GF-D8 (cell line): ENCODE measurements at places on chromosomes 2 and 18.

DNA sequence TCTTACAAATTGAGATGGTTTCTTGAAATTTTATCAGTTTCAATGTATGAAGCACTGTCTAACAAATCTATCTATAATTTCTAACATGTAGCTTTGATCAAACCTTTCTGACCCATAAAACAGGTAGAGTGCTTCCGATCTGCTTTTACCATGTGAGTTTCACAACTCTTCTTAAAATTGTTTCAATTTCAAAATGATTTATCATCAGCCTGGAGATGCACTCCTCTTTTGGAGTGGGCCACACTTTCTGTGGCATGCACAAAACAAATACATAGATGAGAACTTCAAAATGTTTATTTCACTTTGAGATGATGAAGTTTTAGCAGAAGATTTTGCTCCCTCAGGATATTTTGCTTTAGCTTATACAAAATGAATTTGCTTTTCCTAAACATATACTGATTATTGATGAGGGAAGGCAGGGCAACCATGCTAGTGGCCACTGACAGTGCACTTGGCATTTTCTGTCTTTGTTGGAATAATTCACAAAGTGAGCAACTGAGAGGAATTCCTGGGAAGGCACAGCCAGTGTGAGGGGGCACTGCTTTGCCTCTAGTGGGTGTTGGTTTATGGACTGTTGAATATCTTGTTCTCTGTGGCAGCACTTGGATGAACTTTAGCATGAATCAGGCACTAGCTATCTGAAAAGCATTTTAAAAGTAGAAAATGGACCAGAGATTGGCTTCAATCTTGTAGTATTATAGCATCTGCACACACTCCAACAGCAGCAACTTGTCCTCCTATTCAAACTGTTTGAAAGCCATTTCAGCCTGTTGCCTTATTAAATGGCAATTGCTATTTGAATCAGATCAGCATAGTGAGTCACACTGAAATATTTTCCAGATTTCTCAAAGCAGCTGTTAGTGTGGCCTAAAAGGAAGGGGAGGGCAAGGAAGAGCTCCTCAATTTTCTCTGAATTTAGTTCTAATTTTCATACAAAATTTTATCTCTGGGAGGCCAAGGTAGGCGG is 193.2 kb downstream of the CCDC85A start:
- DNase-seq = no peak

DNA sequence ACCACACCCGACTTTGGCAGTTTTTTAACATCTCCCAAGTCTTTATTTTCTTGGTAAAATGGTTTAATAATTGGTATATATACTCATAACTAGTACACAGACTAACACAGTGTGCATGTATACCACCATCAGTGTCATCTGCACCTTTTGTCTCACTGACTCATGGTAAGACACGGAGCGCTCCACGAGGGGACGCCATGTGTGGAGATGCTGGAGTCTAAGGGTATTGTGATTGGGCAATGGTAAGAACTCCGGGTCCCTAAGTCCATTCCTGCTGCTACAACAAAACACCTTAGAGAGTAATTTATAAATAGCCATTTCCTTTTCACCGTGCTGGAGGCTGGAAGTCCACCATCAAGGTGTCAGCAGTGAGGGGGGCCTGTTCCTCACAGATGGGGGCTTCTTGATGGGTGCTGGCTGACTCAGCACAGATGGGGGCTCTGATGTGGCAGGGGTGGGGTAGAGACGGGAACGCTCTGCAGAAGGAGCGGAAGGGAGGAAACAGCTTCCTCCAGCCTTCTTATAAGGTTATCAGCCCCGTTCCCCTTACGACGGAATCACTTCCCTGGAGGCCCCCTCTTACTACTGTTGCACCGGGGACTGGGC is 42.0 kb upstream of the EDAR start:
- DNase-seq = no peak

DNA sequence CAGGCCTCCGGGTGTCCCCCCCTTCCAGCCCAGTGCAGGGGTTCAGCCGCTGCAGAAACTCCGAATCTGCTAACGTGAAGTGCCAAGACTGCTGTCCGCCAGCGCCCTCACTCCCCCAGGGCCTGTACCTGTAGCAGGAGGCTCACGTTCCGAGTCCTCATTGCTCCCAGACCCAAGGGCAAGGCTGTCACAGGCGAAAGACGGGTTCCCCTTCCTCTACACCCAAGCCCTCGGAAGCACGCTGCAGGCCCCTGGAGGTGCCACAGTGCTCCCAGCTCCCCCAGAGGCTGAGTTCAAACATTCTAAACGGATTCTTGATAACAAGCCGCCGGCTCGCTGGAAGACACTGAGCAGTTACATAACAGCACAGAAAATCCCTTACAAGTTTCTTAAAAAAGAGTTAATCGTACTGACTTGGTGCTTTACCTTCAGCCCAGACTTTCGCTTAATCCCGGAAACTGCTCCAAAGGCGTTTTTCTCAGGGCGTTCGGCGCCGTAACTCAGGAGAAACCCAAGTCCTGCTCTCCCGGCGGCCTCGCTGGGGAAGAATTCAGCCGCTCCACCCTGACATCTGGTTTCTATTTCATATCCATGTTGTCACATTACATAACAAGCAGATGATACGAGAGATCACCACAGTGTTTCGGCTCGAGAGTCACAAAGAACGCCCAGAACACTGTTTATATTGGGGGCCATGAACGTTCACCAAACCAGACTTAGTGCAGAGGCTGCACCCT is 92.0 kb downstream of the HDAC4 start:
- peak; percentile 16 for DNase-seq

DNA sequence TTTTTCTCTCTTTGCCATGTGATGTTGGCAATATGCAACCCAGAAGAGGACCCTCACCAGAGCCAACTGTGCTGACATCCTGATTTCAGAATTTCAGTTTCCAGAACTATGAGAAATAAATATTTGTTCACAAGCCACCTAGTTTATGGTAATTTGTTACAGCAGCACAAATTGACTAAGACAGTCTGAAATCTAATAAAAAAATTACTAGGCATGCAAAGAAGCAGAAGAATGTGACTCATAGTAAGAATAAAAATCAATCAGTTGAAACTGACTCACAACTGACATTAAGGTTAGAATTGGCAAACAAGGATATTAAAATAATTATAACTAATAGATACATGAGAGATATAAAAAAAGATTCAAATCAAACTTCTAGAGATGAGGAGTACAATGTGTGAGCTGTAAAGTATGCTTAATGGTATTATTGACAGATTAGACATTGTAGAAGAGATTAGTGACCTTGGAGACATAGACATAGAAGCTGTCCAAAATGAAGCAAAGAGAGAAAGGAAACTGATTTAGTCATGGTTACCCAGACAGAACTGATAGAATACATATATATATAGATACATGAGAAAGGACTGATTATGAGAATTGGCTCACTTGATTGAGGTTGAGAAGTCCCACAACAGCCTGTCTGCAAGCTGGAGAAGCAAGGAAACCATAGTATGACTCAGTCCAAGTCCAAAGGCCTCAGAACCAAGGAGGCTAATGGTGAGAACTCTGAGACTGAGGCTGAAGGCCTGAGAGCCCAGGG is 27.8 kb upstream of the TTC39C start:
- no peak for DNase-seq

DNA sequence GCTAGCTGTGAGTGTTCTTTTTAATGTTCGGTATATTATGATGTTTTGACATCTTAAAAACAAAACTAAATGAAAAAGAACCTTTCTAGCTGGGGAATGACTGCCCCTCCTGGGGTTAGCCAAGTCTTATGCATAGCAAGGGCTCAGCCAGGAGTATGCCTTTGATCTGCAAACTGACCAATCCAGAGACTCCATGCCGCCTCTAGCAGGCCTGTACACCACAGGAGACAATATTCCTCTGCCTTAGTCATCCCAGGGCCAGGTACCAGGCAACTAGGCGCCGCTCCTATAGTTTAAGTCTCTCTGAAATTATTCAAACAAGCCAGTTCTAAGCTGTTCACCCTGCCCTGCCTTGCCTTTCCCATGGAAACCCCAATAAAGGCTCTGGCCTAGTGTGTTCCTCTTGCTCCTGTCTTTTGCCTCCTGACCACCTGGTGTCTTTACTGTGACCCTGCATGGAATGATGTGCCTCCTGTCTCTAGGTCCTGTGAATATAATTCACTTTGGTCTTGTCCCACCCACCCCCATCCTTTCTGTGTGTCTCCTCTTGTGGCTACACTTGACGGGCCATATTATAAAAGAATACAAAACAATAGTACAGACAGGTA is 52.0 kb upstream of the CHN1 start:
- DNase-seq = no peak

DNA sequence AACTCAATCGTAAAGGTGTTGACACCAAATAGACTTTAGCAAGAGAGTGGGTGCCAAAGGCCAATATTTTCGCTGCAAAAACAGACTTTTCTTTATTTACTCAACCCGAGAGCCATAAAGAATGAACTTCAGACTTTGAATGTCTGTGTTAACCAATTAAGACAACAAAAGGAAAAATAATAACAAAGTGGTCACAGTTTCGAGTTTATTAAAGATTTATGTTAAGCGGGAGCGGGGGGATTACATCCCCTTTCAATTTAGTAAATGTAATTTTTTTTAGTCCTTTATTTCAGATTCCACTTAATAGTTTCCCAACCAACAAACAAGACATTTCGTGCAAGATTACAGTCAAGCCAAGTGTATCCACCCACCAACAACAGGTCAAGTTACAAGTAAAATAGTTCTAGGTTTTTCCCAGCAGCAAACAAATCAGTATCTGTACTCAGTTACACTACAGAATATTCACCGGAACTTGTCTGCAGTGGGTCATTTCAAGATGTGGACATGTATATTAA is 9.0 kb downstream of the CDH2 start:
- no peak for DNase-seq

- DNase-seq = no peak
These were observed 6.4 kb downstream of the CDC42EP3 start for GRCh38 chr2:37665043-37665442.

DNA sequence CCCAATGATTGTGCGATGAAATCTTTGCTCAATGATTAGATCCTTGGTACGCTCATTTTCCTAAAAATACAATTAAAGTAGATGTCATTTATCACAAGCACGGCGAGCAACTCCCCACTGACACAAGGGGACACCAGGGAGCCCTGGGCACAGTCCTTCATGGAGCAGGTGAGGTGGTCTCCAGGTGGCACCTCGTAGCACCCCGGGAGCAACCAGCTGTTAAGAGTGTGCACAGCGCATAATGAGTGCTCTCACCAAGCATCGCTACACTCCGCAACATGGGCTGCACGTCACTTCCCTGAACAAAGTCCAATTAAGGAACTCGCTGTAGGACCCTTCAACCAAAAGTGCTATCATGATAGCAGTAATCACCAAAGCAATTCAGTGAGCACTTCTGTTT is 59.8 kb downstream of the ANO7 start:
- DNase-seq = no peak

DNA sequence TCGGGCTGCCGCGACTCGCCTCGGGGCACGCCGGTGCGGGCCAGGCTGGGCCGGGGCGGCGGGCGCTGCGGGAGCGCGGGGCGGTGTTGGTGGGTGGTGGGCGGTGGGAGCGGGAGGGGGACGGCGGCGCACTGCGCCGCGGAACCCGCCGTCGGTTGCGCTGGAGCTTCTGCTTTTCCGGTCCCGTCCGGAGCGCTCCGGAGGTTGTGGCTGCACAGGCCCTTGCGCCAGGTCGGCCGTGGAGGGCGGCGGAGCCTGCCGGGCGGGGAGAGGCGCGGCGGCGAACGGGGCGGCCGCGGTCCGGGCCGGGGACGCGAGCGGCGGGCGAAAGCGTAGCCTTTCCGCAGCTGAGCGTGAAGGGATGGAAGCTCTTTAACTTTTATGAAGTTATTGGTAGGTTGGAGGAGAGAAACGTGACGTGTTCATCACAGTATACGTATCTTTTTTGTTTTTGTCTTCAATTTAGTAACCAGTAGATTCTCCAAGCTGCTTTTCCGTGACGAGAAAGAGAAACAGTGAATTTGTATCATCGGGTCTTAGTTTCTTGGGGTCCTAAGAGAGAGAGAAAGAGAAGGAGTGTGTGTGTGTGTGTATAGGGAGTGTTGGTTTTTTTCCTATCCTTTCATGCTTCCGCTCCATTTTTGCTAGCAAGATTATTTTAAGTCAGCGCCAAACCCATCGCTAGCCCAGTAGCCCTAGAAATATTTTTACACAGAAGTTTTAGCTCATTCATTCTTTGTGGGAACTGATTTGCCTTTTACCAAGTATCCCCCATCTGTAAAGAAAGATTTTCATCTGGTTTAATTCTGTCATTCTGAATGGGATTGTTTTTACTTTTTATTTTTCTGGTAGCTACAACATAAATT is 535 bp downstream of the ATG4B start:
- DNase-seq = no peak

- DNase-seq = no peak
These were observed 63.8 kb downstream of the MEX3C start for GRCh38 chr18:51133580-51134160.

- no peak for DNase-seq
These were observed 291.4 kb upstream of the NRP2 start for GRCh38 chr2:205390866-205391265.

- DNase-seq = no peak
These were observed 68.1 kb downstream of the SDC1 start for GRCh38 chr2:20156836-20157192.

GRCh38 chr2:151886241-151886640 is 58.0 kb upstream of the ARL5A start:
- DNase-seq = no peak

DNA sequence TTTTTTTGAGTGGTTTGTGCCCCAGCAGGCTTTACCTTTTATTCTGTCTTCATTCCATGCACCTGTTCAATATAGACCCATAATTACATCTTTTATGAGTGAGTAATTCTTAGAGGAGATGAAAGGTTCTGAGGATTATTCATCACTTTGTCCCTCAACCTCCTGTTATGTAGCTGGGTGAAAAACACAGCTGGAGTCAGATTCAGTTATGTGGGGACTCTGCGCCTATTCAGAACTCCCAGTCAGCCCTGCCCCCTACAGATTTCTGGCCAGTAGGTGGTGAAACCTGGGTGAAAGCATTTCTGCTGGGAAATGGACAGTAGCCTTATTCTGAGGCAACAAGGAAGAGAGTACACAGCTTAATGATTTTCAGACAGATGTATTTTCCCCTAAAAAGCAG is 107.8 kb downstream of the MGAT5 start:
- DNase-seq = no peak

DNA sequence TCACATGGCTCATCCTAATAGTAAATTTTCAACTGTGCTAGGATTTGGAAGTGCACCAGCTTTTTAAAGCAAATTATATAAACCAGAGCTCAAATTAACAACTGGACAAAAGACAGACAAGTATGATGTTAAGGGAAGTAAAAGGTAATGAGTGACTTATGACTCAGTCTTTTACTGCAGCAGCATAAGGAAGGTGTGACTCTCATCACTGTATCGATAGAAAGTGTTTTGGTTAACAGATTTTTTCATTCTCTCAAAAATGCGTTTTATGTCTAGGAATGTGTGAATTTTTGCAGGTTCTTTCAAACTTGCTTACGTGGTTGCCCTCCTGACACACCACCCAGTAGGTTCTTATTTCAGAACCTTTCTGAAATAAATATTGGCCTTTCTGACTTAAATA is 244.2 kb upstream of the BOD1L2 start:
- no peak for DNase-seq

DNA sequence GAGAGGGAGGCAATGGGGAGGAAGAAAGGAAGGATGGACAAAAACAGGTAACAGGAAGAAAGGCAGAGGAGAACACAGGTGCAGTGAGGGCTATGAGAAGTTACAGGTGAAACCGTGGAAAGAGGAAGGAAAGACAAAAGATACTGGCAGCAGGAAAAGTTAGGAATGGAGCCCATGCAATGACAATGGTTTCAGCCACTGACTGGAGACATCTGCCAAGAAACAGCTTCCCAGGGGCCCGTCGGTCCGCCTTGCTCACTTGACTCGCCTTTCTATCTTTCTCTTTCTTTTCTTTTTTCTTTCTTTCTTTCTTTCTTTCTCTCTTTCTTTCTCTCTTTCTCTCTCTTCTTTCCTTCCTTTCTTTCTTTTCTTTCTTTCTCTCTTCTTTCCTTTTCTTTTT is 37.5 kb downstream of the ST8SIA5 start:
- no peak for DNase-seq
